ENCODE measurements at places on chromosomes 5 and 9. TPM values are rescaled to one million over a fixed set of nuclear protein-coding genes. Genes with fewer than 3 reads are reported as not detected.

KIAA0825 gene
- total RNA-seq: 4.8 TPM

C1QTNF3 gene
- total RNA-seq: 11.4 TPM

CCDC192 gene
- total RNA-seq: not detected

CDX1 gene
- total RNA-seq: not detected

- H3K4me1 ChIP-seq: peaks cover 19% of the 10 kb centered on the region
- peak within 1 kb of the TSS; percentile 69 for H3K4me3 ChIP-seq
- H3K27ac ChIP-seq: peak within 1 kb of the TSS; percentile 64
- H3K27me3 ChIP-seq: no peaks in the 10 kb centered on the region
- DNase-seq: peak; percentile 98
Measured at GRCh38 chr9:128818099-128818838, at the start of gene ENDOG. Gene ENDOG, plus strand, starts transcription at chr9:128818500. Its CDS starts 185 bp downstream, at chr9:128818685.

DNA sequence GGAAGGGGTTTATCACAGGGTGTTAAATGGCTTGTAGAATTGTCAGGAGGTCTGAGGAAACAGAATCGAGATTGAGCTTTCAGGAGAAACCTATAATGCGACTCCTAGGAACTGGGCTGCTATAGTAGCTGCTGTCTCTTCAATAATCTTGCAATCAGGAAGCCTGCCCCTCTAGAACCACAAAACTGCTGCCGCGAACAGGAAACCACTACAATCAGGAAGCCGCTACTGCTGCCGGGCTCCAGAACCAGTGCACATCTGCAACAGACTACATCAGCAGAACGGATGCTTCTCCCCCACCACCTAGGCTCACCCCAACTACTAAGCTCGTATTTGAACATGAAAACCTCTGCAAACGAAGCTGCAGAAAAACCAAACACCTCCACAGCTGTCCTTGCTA is 31.6 kb downstream of the TNFSF8 start:
- peaks cover 3% of the 10 kb centered on the region for H3K36me3 ChIP-seq
- H3K27ac ChIP-seq: peak overlapping the region; percentile 49
- peaks cover 65% of the 10 kb centered on the region for H3K4me1 ChIP-seq
- peak; percentile 91 for DNase-seq
- H3K27me3 ChIP-seq: no peaks in the 10 kb centered on the region

- no peak overlapping the region for H3K27ac ChIP-seq
- H3K27me3 ChIP-seq: peaks cover 25% of the 10 kb centered on the region
- DNase-seq: no peak
- H3K4me1 ChIP-seq: peaks cover 3% of the 10 kb centered on the region
- no peaks in the 10 kb centered on the region for H3K36me3 ChIP-seq
- H3K4me3 ChIP-seq: no peak overlapping the region
Measured at GRCh38 chr5:124740071-124740470, 6.4 kb downstream of the ZNF608 start.

DNA sequence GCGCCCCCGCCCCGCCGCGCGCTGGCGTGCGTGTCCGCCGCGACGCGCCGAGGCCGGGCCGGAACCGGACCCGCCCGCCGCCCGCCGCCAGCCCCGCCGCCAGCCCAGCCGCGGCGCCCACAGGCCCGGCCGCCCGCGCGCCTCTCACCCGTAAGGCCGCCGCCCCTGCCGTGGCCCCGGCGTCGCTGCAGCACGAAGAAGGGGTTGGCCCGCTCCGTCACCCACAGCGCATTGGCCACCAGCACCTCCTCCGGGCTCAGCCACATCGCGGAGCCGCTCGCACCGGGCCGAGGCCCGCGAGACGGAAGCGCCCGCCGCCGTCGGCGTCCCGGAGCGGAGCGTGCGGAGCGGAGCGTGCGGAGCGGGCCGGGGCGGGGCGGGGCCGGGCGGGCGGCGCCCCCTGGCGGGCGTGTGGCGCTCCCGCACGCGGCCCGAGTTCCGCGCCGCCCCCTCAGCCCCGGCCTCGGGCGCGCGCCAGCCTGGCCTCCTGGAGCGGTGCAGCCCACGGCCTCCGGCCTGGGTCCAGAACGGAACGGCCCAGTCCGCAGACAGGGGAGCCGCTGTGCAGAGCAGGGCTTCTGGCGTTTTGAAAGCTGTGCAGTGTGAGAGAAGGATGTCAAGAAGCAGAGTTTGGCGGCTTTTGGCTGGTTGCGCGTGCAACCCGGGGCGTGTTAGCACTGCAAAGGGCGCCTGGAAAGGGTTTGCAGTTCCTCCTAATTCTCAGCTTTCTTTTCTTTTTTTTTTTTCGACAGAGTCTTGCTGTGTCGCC is at the start of gene TBC1D9B:
TBC1D9B (minus strand) TSS at position 342 of the 769 bp plus-strand sequence; CDS start at position 266, 76 bp downstream.
- DNase-seq: peak; percentile 68
- no peak within 1 kb of the TSS for H3K27ac ChIP-seq
- H3K4me3 ChIP-seq: peak within 1 kb of the TSS; percentile 55
- no peaks in the 10 kb centered on the region for H3K27me3 ChIP-seq
- peaks cover 11% of the 10 kb centered on the region for H3K36me3 ChIP-seq

DNA sequence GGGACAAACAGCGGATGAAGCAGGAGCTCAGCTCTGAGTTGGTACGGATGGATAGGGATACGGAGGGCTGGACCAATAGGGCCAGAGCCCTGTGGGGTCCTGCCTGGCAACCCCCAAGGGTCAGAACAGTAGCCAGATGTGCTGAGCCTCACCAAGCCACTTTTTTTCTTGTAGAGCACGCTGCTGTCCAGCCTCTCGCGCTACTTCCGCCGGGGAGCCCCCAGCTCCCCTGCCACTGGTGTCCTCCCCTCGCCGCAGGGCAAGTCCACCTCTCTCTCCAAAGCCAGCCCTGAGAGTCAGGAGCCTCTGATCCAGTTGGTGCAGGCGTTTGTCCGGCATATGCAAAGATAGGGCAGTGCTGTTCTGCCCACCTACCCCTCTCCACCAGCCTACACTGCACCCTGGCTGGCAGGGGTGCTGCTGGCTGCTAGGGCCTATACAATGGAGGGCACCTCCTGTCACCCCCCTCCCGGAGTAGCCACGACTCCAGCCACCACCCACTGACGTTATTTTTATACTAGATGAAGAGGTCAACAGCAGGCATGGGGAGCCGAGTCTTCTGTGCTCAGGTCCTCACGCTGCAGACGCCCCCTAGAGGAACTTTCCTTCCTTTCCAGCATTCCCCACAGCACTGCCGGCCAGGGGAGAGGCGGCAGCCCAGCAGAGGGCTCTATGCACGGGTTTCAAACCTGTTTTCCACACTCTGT is 21.6 kb downstream of the SH3GLB2 start:
- no peak overlapping the region for H3K4me3 ChIP-seq
- no peaks in the 10 kb centered on the region for H3K4me1 ChIP-seq
- no peak for DNase-seq
- H3K36me3 ChIP-seq: peaks cover 62% of the 10 kb centered on the region

DNA sequence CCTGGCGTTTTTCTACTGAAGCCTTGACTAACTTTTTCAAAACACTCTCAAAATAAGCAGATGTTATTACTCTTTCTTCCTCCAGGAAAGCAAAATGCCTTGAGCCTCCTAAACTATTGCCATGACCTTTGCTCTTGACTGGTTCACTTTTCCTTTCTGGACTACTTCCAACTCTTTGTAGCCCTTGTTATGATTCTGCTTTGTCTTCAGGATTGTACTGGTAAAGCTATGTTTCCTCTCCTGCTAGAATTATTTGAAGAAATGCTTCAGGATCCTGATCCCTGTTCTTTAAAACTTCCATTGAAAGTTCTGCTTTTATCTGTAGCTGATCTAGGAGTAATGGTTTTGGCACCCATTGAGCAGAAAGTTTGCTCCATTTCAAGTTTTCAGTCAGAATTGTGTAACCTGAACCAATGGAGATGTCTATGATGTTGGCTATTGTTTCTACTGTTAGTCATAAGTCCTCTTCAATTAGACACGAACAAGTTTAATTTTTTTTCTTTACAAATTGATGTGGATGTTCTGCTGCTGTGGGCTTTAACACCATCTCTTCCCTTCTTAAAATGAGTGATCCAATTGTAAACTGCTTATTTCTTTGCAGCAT is 1356.4 kb downstream of the EFNA5 start:
- H3K27me3 ChIP-seq: no peaks in the 10 kb centered on the region
- no peaks in the 10 kb centered on the region for H3K36me3 ChIP-seq
- no peak overlapping the region for H3K27ac ChIP-seq

DNA sequence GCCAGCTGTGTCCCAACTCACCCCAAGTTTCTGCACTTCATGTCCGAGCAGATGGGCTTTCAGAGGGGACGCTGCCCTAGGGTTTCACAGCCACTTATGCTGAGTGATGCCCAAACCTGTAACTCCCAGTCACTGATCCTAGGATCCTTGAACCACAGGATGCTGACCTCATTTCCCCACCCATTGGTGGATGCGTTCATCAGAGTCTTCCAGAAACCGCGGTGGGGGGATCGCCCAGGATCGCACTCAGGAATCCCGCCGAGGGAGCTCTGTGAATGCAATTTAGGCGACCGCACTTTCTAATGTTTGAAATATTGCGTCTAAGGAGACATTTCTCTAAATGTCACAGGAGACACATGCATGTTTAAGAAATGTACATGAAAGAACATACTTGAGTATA is 212.3 kb upstream of the IRX4 start:
- no peaks in the 10 kb centered on the region for H3K4me1 ChIP-seq
- H3K27ac ChIP-seq: no peak overlapping the region

GRCh38 chr9:4020038-4020754 is 279.7 kb downstream of the GLIS3 start:
- H3K27ac ChIP-seq: no peak overlapping the region
- H3K4me1 ChIP-seq: no peaks in the 10 kb centered on the region
- no peak for DNase-seq
- no peaks in the 10 kb centered on the region for H3K27me3 ChIP-seq
- no peak overlapping the region for H3K4me3 ChIP-seq

DNA sequence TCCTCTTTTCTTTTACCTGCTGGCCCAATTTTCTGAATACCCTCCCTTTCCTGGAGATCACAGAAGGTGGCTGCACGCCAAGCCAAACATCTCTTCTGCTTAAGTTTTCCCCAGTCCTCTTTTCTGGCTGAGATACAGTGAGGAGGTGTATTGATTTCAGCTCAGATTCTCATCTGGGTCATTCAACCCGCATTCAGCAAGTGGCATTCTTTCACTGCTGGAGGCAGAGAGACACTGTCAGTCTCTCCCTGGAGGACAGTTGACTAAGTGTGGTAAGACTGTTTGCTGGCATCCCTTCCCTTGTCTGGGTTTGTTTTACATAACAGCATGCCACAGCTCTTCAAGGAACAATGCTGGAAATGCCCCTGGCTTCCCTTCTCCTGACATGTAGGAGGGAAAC is 60.5 kb downstream of the GABRG2 start:
- H3K27ac ChIP-seq: no peak overlapping the region
- H3K36me3 ChIP-seq: no peaks in the 10 kb centered on the region
- H3K27me3 ChIP-seq: no peaks in the 10 kb centered on the region
- H3K4me3 ChIP-seq: no peak overlapping the region
- no peaks in the 10 kb centered on the region for H3K4me1 ChIP-seq

DNA sequence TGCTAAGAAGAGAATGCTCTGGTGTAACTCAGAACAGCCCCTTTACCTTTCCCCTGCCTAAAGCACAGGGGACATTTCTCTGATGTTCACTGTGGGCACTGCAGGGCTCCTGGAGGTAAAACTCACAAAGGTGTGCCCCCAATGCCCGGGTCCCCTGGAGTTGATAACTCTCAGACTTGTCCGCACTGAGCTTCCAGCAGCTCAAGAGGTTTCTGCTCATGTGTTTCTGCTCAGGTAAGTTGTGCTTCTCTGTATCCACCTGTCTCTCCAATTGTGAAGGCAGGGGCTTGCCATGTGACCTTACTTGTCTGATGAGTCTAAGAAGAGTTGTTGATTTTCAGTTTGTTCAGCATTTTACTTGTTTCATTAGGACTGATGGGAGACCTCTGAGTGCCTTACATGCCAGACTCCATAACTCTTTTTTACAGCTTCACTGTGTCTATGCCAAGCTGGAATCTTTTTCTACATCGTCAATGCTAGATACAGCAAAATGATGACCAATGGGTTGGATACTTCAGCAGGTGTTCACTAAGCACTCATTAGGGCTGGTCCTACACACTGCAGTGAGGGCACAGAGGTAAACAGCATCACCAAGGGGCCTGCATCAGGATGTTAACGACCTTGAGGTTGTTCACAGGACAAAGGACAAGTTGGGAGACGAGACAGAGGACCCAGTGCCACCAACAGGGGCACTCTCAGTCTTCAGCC is 56.4 kb downstream of the MRPL36 start:
- H3K4me3 ChIP-seq: no peak overlapping the region
- no peaks in the 10 kb centered on the region for H3K4me1 ChIP-seq
- no peaks in the 10 kb centered on the region for H3K27me3 ChIP-seq
- no peak overlapping the region for H3K27ac ChIP-seq
- no peaks in the 10 kb centered on the region for H3K36me3 ChIP-seq

GRCh38 chr9:137459601-137460362 is 648 bp upstream of the NSMF start:
- peaks cover 2% of the 10 kb centered on the region for H3K36me3 ChIP-seq
- H3K4me1 ChIP-seq: peaks cover 58% of the 10 kb centered on the region
- no peaks in the 10 kb centered on the region for H3K27me3 ChIP-seq
- peak overlapping the region; percentile 86 for H3K27ac ChIP-seq
- DNase-seq: peak; percentile 36

DNA sequence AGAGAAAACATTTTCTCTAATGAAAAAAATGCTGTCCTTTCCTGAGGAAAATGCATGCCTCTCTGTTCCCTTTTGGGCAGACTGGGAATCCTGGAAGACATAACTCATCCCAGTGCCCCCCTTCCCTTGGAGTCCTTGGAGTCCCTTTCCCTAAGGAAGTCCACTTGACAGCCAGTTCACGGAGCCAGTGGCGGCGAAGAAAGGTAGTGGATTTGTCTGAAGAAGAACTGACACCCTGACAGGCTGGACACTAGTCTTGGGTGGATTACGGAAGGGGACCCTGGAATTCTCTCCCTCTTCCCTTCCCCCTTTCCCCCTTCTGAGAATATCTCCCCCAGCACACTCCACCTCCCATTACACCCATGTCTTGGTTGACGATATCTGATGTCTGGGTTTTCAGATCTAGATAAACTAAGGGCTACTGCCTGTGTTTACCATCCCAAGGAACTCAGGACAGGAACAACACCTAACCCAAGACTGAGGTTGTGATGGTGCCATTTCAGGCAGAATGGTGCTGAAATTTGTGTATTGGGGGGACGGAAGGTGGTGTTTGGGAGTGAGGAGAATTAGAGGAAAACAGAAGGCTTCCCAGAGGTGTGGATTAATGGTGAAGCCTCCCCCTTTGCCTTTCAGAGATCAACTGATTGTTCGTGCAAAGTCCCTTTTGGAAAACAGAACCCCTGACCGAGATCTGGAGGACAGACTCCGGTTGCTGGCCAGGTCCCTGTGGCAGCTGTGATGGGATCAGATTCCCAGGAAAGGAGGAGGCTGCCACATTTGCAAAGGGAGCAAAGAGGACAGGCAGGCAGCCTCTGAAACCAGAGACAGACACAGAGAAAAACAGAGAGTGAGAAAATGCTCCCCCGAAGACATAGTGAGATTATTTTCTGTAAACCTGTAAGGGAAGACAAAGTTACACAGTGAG is 704 bp downstream of the SPARC start:
- no peak for DNase-seq
- peaks cover 5% of the 10 kb centered on the region for H3K27me3 ChIP-seq
- H3K4me3 ChIP-seq: no peak overlapping the region
- no peaks in the 10 kb centered on the region for H3K36me3 ChIP-seq
- H3K4me1 ChIP-seq: peaks cover 9% of the 10 kb centered on the region
- no peak overlapping the region for H3K27ac ChIP-seq

DNA sequence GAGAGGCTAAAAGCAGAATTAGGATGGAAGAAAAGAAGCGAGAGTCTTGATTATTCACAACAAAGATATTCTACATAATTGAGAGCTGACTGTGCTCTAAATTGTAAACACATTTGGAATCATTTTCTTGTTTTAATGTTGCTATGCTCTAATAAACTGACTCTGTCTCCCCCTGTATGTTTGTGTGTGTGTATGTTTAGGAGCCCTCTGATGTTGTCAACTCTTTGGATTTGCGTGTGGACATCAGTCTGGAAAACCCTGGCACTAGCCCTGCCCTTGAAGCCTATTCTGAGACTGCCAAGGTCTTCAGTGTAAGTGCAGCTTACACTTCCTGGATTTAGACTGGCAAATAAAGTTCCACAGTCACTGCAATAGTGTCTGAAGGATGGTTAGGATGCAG is 37.8 kb downstream of the MOCS2 start:
- no peak overlapping the region for H3K27ac ChIP-seq
- H3K36me3 ChIP-seq: no peaks in the 10 kb centered on the region
